GM23248 (cell line): ENCODE measurements at places on chromosomes 6 and 20.

DNA sequence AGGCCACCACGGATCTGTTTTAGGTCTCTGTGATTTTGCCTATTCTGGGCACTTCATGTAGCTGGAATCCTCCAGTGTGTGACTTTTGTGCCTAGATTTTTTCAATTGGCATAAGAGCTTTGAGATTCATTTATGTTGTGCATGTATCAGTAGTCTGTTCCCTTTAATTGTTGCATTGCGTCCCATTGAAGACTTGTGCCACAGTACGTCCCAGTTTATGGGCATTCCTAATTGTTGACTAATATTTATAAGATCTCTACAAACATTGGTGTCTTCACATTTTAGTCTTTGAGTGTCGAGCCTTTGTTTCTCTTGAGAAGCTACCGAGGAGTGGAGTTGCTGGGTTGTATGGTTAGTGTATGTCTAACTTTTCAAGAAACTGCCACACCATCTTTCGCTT lies 704 bp upstream of the FAM210B start:
- peak; percentile 51 for DNase-seq
- no peaks in the 10 kb centered on the region for H3K27me3 ChIP-seq
- H3K36me3 ChIP-seq = no peaks in the 10 kb centered on the region
- H3K4me3 ChIP-seq = peak overlapping the region; percentile 82
- H3K4me1 ChIP-seq = peaks cover 22% of the 10 kb centered on the region

- H3K27ac ChIP-seq = no peak overlapping the region
- no peak for DNase-seq
- H3K4me3 ChIP-seq = no peak overlapping the region
- H3K27me3 ChIP-seq = no peaks in the 10 kb centered on the region
- H3K4me1 ChIP-seq = no peaks in the 10 kb centered on the region
Measured at GRCh38 chr6:7008451-7008988, 99.2 kb upstream of the RREB1 start.

DNA sequence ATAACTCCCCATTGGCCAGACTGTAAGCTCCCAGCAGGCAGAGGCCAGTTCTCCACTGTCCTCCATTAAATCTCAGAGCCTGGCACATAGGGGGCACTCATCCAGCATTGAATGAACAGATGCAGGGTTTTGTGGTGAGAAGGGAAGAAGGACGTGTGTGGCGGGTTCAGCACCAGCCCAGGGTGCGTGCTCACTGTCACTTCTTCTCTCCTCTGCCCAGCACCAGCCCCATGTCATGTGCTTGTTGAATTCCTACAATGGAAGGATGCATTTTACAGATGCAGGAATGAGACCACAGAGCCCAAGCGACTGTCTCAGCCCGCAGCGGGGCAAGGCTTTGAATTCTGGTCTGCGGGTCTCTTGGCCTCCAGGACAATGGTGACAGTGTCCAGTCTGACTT lies 149.9 kb downstream of the CEBPB start:
- DNase-seq = no peak
- H3K27me3 ChIP-seq = no peaks in the 10 kb centered on the region
- no peak overlapping the region for H3K4me3 ChIP-seq
- H3K27ac ChIP-seq = peak overlapping the region; percentile 95; the same call in 1 of the 2 replicates
- no peaks in the 10 kb centered on the region for H3K36me3 ChIP-seq

DNA sequence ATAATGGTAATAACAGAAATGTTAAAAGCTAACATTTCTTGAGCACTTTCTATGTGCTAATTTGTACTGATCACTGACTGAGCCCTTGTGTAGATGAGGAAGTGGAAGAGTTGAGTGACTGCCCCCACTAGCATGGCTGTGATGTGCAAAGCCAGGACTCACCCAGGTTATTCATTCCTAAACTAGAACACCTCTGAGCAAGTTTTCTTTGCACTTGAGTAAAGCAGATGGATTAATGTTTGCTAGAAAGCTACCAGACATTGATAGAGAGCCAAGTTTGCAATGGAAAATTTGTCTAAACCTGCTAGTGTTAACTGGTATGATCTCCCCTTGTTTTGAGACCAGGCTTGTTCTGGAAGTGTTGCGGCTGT lies 467.4 kb upstream of the PLCB4 start:
- H3K4me1 ChIP-seq = 0 out of 2 replicates have a peak, but pooled peaks cover 3% of the 10 kb centered on the region
- H3K36me3 ChIP-seq = no peaks in the 10 kb centered on the region
- H3K27me3 ChIP-seq = no peaks in the 10 kb centered on the region
- DNase-seq = no peak
- H3K4me3 ChIP-seq = no peak overlapping the region

DNA sequence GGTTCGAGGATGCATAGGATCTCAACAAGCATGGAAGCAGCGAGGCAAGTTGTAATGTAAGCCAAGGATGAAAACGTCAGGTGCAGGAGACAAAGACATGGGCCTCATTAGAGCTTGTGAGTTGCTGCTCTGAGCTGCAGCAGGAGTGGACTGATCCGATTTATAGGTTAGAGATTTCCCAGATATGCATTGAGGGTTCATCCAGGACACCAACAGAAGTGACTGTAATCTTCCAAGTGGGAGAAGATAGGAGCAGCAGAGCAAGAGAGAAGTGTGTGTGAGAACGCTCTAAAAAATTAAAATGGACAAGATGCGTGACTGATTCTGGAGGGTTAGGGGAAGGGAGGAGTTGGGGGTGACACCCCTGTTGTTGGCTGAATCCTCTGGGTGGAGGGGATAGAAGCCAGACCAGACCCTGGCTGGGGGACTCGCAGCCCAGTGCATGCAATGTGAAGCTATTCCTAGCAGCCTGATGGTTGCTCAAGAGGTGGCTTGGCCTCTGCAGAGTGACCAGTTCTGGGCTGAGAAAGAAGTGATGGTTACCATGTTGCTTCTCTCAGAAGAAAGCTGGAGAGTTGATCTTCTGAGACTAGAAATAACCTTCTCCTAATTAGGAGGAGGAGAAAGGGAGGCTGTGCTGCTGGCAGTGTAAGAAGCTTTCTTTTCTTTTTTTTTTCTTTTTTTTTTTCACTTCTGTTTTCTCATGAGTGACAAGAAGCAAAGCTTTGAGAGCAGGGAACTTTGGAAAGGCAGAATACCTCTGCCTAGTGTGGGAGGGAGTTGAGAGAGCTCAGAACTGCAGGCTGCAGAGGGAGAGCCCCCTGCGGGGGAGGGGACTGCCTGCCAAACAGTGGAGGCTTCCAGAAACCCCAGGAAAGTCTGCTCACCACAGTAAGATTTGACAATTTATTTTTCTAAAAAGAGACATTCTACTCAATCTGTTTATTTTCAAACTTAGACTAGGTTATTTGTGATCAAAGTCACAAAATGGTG lies 116.9 kb downstream of the SLX4IP start:
- no peaks in the 10 kb centered on the region for H3K36me3 ChIP-seq
- no peaks in the 10 kb centered on the region for H3K27me3 ChIP-seq
- no peak overlapping the region for H3K4me3 ChIP-seq
- DNase-seq = no peak
- H3K27ac ChIP-seq = no peak overlapping the region
- peaks cover 12% of the 10 kb centered on the region for H3K4me1 ChIP-seq

GRCh38 chr20:23151008-23151703 lies 65.0 kb upstream of the CD93 start:
- no peaks in the 10 kb centered on the region for H3K27me3 ChIP-seq
- H3K4me1 ChIP-seq = peaks cover 80% of the 10 kb centered on the region
- no peaks in the 10 kb centered on the region for H3K36me3 ChIP-seq
- H3K4me3 ChIP-seq = no peak overlapping the region
- no peak for DNase-seq

DNA sequence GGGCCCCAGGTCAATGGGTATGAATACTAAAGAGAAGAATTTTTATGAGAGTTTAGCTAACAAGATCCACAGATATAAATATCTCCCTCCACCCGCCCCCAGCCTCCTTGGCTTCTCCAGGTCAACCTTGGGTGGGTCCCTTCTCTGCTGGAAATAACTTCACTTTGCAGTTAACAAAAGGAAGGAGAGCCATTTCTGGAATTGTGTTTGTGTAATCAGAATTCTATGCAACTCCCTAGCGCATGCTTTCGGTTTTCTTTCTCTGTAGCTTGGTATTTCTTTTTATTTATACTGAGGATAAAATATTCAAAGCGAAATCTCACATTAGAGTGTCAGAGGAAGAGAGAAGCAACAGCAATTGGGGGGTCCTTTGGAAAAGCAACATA lies 27.1 kb downstream of the RIPOR2 start:
- H3K4me3 ChIP-seq = peak overlapping the region; percentile 78
- H3K4me1 ChIP-seq = peaks cover 21% of the 10 kb centered on the region
- DNase-seq = peak; percentile 55
- peaks cover 13% of the 10 kb centered on the region; the same call in 1 of the 2 replicates for H3K27me3 ChIP-seq

DNA sequence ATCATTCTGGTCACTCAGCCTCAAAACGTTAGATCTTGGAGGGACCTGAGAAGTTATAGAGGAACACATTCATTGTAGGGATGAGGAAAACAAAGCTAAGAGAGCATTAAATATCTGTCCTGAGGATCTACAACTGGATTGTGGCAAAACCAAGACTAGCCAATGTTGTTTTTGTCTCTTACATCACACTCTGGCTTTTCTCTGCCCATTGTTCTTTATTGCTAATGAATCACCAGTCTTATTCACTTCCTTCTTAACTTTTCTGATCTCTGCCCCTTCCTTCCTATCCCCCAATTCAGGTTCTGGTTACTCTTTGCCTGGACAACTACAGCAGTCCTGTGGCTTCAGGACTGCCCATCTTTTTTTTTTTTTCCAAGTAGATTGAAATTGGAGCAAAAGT lies 57.0 kb upstream of the PREP start:
- peak overlapping the region; percentile 31; the same call in 1 of the 2 replicates for H3K27ac ChIP-seq
- H3K4me3 ChIP-seq = no peak overlapping the region
- H3K27me3 ChIP-seq = no peaks in the 10 kb centered on the region
- H3K36me3 ChIP-seq = no peaks in the 10 kb centered on the region
- peaks cover 12% of the 10 kb centered on the region for H3K4me1 ChIP-seq

DNA sequence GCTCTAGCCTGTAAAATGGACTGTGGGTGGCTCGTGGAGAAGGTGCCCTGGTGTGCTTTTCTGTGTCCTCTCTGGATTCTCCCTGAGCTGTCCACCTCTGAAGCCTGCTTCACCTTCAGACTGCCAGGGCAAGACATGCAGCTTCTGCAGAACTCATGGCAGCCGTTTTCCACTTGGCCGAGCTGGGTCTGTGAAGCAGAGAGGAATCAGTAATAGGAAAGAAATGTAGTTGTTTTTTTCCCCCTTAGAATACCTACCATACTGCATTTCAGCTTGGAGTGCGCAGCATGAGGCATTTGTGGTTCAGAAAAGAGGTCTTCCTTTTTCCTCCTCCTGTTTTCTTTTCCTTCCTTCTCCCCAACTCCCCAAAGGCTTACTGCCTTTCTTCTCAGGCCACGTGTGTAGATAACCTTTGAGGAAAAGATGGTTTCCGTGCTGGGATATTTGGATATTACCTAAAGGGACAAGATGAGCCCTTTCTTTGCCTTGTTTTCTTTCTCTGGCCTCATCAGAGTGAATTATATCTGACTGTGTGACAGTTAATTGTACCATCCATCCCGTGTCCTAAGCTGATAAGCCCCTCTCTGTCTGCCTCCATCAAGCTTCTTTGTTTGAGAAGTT lies 39.4 kb downstream of the RREB1 start:
- no peaks in the 10 kb centered on the region for H3K36me3 ChIP-seq
- peak; percentile 55 for DNase-seq
- peaks cover 74% of the 10 kb centered on the region for H3K4me1 ChIP-seq
- H3K27me3 ChIP-seq = no peaks in the 10 kb centered on the region
- peak overlapping the region; percentile 76 for H3K27ac ChIP-seq

DNA sequence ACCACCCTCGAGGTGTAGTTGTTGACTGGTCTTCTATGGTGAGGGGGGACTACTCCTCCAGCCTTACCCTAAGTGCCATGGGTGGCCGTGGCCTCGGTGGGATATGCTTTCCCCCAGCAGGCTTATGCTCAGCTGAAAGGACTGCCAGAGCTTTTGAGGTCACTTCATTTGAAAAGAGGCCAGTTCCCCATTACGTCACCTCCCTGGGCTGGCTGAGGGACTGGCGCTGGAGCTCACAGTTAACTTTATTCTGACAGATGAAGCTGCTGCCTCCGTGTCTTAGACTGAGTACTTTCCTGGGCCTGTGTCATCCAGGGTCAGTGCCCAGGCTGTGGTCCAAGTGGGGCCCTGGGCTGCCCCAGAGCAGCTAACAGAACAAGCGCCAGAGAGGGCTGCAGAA lies 42.8 kb upstream of the PCMTD2 start:
- DNase-seq = peak; percentile 79
- H3K27ac ChIP-seq = no peak overlapping the region
- no peaks in the 10 kb centered on the region for H3K36me3 ChIP-seq
- H3K27me3 ChIP-seq = peaks cover 15% of the 10 kb centered on the region
- no peaks in the 10 kb centered on the region for H3K4me1 ChIP-seq

- H3K27ac ChIP-seq = no peak overlapping the region
- H3K36me3 ChIP-seq = no peaks in the 10 kb centered on the region
- H3K27me3 ChIP-seq = no peaks in the 10 kb centered on the region
Measured at GRCh38 chr6:144315981-144316861, 31.1 kb downstream of the UTRN start.

DNA sequence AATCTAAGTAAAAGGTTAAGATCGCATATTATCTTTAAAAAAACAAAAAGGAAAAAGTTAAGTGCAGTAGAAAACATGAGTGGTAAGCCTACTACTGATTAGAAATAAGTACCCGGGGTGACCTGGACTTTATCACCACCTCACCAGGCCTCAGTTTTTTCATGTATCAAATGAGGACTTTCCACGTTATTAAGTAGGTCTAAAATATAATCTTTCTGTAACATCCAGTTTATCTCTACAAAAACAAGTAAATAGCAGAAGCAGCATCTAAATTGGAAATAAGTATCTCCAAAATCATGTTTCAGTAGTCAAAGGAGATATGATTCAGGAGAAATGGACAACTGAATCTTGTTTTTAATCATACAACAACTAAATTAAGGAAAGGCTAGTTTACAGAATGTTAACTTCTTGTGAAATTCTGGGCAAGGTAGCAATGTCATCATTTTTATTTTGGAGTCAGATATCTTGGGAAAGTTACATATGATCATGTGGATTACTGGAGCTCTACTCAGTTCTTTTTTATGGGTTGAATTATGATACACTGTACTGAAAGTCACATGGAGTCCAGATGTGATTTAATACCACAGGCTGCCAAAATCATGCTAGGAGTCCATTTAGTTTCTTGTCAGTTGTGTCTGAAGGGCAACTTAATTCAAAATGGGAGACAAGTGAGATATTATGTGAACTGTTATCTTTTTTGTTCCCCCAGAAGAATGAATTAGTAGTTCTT lies 114.7 kb upstream of the PRL start:
- peak; percentile 6 for DNase-seq
- H3K27ac ChIP-seq = no peak overlapping the region
- H3K36me3 ChIP-seq = no peaks in the 10 kb centered on the region
- H3K4me3 ChIP-seq = no peak overlapping the region

- no peaks in the 10 kb centered on the region for H3K4me1 ChIP-seq
- DNase-seq = no peak
- H3K36me3 ChIP-seq = no peaks in the 10 kb centered on the region
- no peak overlapping the region for H3K4me3 ChIP-seq
Measured at GRCh38 chr20:1212023-1212422, 8.8 kb downstream of the C20orf202 start.

GRCh38 chr6:125739364-125739763 lies 10.1 kb upstream of the HEY2 start:
- peaks cover 42% of the 10 kb centered on the region for H3K27me3 ChIP-seq
- DNase-seq = no peak
- H3K27ac ChIP-seq = no peak overlapping the region
- H3K4me3 ChIP-seq = no peak overlapping the region
- H3K36me3 ChIP-seq = no peaks in the 10 kb centered on the region

GRCh38 chr6:135261872-135262725 lies 81.0 kb downstream of the MYB start:
- H3K36me3 ChIP-seq = no peaks in the 10 kb centered on the region
- no peak overlapping the region for H3K4me3 ChIP-seq
- DNase-seq = no peak
- H3K27me3 ChIP-seq = peaks cover 8% of the 10 kb centered on the region; the same call in 1 of the 2 replicates

GRCh38 chr20:47228654-47229053 lies 127.8 kb downstream of the ZMYND8 start:
- H3K36me3 ChIP-seq = peaks cover 10% of the 10 kb centered on the region; the same call in 1 of the 2 replicates
- no peak overlapping the region for H3K27ac ChIP-seq
